Psoas muscle (tissue), 8 donors: ENCODE measurements at places on chromosomes 11 and 22. TPM values are rescaled to one million over a fixed set of nuclear protein-coding genes. Genes with fewer than 3 reads are reported as not detected.
A peak's percentile ranks its signal among the peaks of the same experiment; 100 is the strongest.

GRCh38 chr22:35981900-35982299 lies 46.7 kb downstream of the RBFOX2 start:
- no peak for DNase-seq

Gene KREMEN1
- polyA plus RNA-seq = 7.7 TPM

- DNase-seq = peak; percentile 78
Observed at GRCh38 chr11:14411818-14412217, 52.8 kb upstream of the RRAS2 start.

- DNase-seq = no peak
Observed at GRCh38 chr22:45615364-45615763, 56.3 kb upstream of the ATXN10 start.

Gene MPEG1
- polyA plus RNA-seq = 0.90 TPM

DNA sequence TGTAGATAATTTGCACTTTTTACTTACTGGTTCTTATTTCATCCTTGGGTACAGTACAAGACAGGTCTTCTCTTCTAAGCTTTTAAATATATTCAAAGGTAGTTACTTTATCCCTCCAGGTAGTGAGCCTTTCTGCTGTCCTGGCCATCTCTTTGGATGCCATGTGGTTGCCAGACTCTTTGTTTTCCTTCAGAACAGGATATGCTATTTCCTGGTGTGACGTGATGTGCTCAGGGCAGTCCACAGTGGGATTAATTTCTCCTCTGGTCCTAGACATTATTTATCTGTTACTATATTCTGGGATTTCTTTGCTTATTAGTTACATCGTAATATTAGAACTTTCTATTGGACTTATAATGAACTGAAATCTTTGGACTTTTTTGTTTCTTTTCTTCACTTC lies 63.7 kb downstream of the PPP6R3 start:
- DNase-seq = no peak

DNA sequence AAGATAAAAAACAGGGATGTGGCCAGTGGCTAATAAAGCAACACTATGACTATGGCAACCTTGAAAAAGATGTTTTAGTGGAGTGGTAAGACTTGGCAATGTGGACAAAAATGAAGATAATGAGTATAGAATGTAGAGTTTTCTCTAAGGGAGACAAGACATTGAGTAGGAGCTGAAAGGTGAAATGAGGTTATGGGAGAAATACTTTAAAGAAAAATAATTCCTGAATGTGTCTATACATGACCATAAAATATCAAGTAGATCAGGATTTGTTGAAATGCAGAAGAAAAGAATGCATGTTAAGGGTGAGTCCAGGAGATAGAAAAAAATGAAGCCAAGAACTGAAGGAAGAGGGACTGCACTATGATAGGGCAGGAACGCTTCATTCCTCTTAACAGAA lies 101.6 kb upstream of the CARD18 start:
- DNase-seq = no peak

Gene SLC5A12
- polyA plus RNA-seq = not detected

Gene KRTAP5-1
- polyA plus RNA-seq = not detected

DNA sequence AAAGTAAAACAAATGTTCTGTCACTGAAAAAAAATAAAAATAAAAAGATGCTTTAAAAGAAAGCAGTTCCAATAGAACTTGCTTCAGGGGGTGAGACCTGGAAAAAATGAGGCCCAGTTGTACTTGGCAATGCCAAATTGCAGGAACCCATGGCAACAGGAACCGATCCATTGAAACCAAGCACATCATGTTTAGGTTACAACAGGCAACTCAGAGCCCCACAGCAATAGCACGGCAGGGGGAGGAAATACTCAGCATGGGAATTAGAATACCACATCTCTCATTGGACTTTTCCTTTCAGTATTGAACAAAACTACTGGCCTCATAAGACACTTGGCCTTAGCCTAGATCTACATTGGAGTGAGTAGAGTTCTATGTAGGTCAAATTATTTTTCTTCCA lies 84.3 kb downstream of the MSANTD4 start:
- no peak for DNase-seq

GRCh38 chr11:1570001-1570453 lies 2.0 kb downstream of the DUSP8 start:
- no peak for DNase-seq

Gene GUCY1A2
- 0.57 TPM for polyA plus RNA-seq

- peak; percentile 72 for DNase-seq
Observed at GRCh38 chr11:66335531-66336233, 552 bp downstream of the RIN1 start.

- no peak for DNase-seq
Observed at GRCh38 chr11:100190395-100190794, 496.7 kb upstream of the ARHGAP42 start.

DNA sequence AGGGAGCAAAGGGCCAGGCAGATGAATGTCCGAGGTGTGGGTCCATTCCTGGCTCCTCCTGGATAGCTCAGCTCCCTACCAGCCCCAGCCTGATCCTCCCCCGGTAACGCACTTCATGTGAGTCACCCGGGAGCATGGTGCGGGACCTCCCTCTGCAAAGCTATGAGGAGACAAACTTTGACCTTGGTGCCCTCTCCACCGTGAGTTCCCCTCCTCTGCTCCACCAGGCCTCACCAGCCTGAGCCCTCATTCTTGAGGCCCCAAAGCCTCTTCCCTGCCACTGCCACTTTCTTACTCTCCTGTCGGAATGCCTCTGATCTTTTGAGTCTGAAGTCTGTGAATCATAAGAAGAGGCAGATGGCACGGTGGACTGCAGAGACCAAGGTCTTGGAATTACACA lies 37.4 kb upstream of the CD82 start:
- DNase-seq = no peak

GRCh38 chr11:124740277-124740882 lies 638 bp downstream of the NRGN start:
- no peak for DNase-seq

- no peak for DNase-seq
Observed at GRCh38 chr11:8219257-8220021, 44.2 kb downstream of the LMO1 start.

GRCh38 chr22:22375576-22376351 lies 131.2 kb downstream of the VPREB1 start:
- no peak for DNase-seq

GRCh38 chr22:50684986-50685385 lies 12.4 kb downstream of the SHANK3 start:
- DNase-seq = no peak

DNA sequence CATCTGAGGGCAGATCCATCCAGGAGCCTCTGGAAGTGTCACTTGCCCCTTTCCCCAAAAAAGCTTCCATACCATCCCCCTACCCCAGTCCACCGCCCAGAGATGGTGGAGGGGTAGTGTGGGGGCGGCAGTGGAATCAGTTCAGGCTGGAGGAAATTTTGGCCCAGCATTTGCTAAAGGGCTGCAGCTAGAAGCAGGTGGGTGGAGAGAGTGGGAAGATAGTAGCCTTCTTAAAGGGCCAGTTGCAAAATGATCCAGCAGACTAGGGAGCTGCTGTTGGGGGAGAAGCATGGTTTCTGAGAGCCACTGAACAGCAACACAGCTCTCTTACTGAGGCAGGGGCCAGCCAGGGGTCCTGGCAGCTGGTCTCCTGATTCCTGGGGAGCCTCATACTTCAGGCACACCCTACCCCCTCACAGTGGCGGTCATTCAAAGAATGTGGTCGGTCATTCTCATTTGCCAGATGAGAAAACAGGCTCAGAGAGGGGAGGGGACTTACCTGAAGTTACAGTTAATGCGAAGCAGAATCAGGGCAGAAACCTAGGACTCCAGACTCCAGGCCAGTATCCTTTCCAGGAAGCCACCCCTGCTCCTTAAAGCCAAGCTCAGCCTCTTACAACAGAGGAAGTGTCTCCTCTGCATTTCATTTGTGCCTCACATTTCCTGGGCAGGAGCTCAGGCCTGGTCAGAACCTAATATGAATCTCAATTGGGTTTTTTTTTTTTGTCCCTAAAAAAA lies 5.4 kb downstream of the SEC14L2 start:
- DNase-seq = no peak

Gene MSANTD4
- 13.7 TPM for polyA plus RNA-seq

Gene SMARCB1
- 38.4 TPM for polyA plus RNA-seq

GRCh38 chr11:60953781-60954180 lies 1.8 kb upstream of the SLC15A3 start:
- no peak for DNase-seq

Gene HBG2
- not detected for polyA plus RNA-seq

Gene MYOD1
- polyA plus RNA-seq = 6.8 TPM

- DNase-seq = no peak
Observed at GRCh38 chr11:95453616-95454171, 222.7 kb upstream of the SESN3 start.

Gene SHISAL1
- polyA plus RNA-seq = 0.08 TPM

- no peak for DNase-seq
Observed at GRCh38 chr11:114087025-114087424, 27.5 kb downstream of the ZBTB16 start.

Gene SCGB1A1
- 0.35 TPM for polyA plus RNA-seq

GRCh38 chr11:119727523-119728151 lies 1.4 kb downstream of the NECTIN1 start:
- peak; percentile 31 for DNase-seq

DNA sequence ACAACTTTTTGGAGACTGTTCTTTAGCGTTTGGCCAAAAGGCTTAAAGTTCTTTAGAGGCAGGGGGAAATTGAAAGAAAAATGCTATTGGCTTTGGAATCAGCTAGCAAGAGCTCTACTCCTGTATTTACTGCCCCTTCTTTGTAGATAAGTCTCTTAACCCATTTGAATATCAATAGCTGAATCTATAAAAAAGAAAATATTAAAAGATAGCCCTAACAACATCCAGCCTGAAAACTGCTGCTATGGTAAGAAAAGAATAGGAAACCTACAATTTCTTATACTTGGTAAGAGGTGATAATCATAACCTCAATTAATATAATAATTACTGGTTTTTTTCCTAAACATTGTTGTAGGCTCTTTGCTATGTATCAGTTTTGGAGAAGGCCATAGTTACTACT lies at the start of gene OR5B12:
Gene OR5B12 (minus strand): TSS at position 101 of the 400 bp plus-strand sequence. CDS start 2,085 bp downstream, outside the sequence.
- no peak for DNase-seq

Gene NRXN2
- 0.44 TPM for polyA plus RNA-seq

GRCh38 chr11:45110562-45110961 lies 35.9 kb upstream of the PRDM11 start:
- peak; percentile 45 for DNase-seq

- peak; percentile 72 for DNase-seq
Observed at GRCh38 chr22:45413368-45414211, at the start of the genes RIBC2 and SMC1B. RIBC2 (plus strand) TSS chr22:45413693; CDS start chr22:45413887, 194 bp downstream. SMC1B (minus strand) TSS chr22:45413599; CDS start chr22:45413567, 32 bp downstream.

Gene DKK3
- polyA plus RNA-seq = 4.1 TPM

Gene RASD2
- 2.0 TPM for polyA plus RNA-seq

DNA sequence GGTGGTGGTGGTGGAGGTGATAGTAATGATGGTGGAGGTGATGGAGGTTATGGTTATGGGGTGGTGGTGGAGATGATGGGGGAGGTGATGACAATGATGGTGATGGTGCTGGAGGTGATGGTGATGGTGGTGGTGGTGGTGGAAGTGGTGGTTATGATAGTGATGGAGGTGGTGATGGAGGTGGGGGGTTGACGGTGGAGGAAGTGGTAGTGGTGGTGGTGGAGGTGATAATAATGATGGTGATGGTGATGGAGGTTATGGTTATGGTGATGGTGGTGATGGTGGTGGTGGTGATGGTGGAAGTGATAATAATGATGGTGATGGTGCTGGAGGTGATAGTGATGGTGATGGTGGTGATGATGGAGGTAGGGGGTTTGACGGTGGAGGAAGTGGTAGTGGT lies 16.9 kb upstream of the WNT7B start:
- peak; percentile 15 for DNase-seq

DNA sequence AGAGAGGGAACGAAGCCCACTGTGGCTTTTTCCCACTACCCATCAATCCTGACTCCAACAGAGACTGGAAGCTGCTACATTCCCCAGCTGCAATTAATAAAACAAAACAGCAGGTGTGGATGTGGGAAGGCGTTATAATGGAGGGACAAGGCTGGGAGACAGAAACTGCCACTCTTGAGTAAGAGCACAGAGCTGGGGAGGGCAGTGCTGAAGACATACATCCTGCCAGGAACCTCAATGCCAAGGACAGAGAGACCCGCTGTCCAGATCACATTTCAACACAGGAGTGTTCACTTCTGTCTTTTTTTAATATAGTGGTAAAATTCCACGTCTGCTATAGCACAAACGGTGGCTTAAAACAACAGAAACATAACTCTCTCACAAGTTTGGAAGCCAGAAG lies 94.5 kb downstream of the LARGE1 start:
- no peak for DNase-seq

- no peak for DNase-seq
Observed at GRCh38 chr11:32099516-32099915, 8.6 kb downstream of the RCN1 start.

Gene CHRDL2
- 3.1 TPM for polyA plus RNA-seq

GRCh38 chr11:68142028-68142412 lies 20.8 kb upstream of the CHKA start:
- no peak for DNase-seq

Gene VWCE
- polyA plus RNA-seq = 0.57 TPM
